Trophoblast cell (in vitro differentiated cells and primary cell): ENCODE measurements at places on chromosomes 7 and 10.

- no peak for DNase-seq
These were observed 3.1 kb upstream of the PTPRE start for GRCh38 chr10:127903789-127904188.

- no peak for DNase-seq
These were observed 159.5 kb downstream of the PRKAG2 start for GRCh38 chr7:151717415-151717814.

DNA sequence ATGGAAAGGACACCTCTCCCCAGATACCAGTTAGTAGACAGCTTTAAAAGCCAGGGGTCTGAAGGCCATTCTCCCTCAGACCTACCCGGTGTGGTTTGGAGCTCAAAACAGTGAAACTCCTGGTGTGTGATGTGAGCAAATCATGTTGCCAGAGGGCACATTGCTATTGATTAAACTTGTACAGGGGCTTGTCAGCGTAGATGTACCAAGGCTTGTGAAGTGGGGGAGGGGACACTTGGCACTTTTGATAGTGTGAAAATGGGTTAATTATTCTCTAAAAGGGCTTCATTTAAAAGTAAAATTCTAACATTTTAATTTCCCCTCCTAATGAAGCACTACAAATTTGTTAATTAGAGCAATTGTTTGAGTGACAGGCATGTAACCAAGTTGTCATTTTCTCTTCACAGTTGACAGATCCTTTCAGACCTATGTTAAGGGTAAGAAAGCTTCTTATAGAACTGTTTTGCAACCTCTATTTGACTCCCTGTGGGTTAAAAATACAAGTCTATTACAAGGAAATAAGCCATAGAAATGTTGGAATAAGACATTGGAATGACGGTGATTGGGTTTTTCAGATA, 356.9 kb upstream of the GALNT17 start:
- DNase-seq: no peak

DNA sequence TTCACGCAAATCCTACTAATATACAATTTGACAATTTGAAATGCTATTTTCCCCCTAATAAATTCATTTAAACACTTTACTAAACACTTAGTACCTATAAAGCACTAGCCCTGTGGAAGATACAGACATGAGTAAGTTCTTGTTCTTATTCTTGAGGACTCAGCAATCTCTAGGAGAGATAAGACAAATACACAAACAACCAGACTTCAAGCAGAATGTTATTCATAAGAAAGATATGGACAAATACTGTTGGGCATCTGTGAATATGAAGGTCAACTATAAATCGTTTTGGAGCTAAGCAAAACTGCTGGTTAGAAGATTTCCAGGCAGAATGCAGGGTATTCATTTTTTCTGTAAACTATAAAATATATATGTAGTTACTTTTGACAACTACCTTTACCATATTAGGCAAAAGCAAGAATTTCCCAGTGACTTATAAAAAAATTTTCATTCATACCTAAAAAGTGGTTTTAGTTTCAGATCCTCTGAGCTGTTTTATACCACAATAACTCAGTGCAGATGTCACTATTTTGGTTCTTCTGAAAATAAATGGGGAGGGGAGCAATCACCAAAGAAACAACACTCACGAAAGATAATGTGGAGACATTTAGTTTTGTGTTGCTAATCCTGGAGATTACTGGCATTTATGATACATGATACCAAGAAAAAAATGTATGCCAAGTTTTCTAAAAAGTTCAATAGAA, 3.8 kb downstream of the VPS41 start:
- no peak for DNase-seq

- DNase-seq: no peak
These were observed 521.8 kb upstream of the DPP6 start for GRCh38 chr7:153530441-153530840.
